Activated T-helper 1 cell treated with Interleukin-2 at 50 U/mL for 16 hours (primary cell): ENCODE measurements at places on chromosomes 3 and 15.

- DNase-seq = no peak
Measured at GRCh38 chr15:96416218-96416933, 85.9 kb downstream of the NR2F2 start.

DNA sequence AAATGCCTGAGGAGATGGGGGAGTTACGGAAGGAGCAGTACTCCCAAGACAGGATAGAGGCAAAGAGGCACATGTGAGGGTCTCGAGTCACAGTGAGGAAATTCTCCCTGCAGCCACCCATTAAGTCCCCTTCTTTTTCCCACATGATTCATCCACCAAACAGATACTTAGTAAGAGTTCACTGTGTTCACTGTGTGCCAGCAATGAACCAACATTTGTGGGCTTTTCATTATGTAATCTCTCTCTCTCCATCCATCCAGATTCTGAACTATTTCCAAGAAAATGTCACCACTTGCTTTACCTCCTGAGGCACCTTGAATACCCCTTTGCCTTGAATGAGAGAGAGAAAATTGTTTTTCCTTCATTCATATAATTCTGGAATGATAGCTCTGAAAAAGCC, 24.6 kb upstream of the LRRFIP2 start:
- DNase-seq = no peak

DNA sequence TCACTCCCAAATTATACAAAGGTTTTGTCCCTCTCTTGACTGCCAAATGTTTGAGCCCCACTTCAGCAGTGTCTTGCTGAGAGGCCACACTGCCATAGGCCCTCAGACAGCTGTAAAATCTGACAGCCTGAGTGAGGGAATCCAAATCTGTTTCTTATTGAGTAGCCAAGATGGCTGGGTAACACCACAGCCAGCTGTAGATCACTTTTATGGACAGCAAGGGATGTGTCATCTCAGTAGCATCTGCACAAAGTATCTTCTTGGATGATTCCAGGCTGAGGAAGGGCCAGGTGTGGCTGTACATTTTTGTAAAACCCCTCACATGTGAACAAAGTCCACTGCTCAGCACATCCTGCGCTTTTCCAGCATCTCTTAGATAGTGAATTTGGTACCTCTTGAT, 237.0 kb upstream of the LRTM1 start:
- no peak for DNase-seq

- no peak for DNase-seq
Measured at GRCh38 chr3:30596152-30596551, 10.2 kb upstream of the TGFBR2 start.

DNA sequence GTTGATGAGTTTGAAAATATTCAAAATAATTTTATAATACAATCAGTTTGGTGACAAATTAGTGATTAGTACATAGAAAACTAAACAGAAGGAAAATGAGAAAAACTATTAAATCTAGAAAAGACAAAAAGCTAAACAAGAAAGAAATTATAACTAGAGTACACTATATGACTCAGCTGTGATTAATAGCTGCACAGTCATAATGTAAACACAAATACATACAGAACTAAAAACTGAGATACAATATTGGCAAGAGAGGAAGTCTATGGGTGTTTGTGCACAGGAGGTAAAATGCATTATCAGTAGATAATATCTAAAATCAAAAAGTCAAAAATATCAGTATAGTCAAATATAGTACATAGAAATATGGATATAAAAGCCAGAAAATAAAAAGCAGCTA, 80.7 kb upstream of the PCSK6 start:
- DNase-seq = no peak

GRCh38 chr15:90629217-90629616, 87.9 kb upstream of the BLM start:
- DNase-seq = no peak

GRCh38 chr15:66740802-66741201, 38.8 kb downstream of the SMAD6 start:
- DNase-seq = no peak

DNA sequence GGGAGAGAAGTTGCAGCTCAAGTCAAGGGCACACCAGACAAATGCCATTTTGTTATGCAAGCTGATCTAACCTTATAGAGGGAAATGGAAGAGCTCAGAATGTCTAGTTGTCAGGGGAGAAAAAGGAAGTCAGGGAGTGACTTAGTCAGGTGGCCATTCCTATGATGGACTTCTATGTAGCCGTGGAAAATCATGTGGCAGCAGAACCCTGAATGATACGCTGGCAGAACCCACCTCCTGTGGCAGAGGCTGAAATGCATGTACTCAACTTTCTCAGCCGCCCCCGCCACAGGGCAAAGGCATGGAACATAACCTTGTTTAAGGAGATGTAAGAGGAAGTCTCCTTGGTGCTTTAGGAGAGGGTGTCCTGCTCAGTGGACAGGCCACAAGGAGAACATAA, 37.7 kb upstream of the PARL start:
- DNase-seq = no peak

- no peak for DNase-seq
Measured at GRCh38 chr15:60362321-60363086, 35.3 kb downstream of the ANXA2 start.

DNA sequence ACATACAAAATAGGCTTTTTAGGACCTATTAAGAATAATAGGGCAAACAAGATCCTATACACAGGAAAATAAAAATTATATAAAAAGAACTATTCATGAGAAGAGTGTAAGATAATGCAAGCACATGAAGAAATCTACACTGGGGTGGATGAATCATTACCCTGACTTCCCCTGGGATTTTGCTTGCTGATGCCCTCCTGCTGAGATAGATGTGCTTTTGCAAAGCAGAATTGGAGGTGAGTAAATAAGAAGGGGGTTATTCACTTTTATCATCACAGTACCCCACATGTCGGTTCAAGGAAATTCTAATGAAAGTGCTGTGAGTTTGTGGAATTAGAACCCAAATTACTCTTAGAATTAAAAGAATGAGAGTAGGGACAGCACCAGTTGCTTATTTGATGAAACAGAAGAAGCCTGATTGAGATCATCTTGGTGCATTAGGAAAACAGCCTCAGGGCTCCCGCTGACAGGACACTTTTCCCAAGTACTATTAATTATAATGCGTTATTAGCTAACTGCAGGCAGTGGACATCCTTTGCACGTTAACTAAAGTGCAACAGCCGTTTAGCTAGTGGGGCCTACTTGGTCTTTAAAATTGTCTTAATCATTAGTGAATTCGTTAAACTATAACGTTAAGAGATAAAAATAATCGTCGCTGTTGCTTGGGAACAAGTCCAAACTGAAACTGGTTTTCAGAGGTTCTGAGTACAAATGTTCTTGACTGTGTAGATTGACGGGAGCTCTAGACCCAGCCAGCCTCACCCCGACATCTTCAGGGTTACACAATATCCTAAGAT, 48.4 kb downstream of the SLC2A2 start:
- DNase-seq = no peak
